ELF-1 (cell line): ENCODE measurements at places on chromosomes 16 and 17.

DNA sequence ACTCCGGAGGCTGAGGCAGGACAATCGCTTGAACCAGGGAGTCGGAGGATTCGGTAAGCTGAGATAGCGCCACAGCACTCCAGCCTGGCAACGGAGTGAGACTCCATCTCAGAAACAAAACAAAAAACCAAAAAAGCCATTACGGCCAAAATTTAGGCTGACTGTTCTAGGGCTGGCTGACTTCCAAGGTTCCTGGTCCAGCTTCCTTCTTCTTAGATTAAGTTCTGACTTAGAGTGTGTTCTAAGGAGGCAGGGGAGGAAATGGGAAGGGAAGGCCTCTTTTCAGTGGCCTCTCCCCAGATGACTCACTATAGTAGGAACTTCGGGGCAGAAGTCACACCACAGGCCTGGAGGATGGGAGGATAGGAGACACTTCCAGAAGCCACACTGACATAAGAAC is 27.7 kb upstream of the CLEC18B start:
- peak; percentile 15 for DNase-seq

DNA sequence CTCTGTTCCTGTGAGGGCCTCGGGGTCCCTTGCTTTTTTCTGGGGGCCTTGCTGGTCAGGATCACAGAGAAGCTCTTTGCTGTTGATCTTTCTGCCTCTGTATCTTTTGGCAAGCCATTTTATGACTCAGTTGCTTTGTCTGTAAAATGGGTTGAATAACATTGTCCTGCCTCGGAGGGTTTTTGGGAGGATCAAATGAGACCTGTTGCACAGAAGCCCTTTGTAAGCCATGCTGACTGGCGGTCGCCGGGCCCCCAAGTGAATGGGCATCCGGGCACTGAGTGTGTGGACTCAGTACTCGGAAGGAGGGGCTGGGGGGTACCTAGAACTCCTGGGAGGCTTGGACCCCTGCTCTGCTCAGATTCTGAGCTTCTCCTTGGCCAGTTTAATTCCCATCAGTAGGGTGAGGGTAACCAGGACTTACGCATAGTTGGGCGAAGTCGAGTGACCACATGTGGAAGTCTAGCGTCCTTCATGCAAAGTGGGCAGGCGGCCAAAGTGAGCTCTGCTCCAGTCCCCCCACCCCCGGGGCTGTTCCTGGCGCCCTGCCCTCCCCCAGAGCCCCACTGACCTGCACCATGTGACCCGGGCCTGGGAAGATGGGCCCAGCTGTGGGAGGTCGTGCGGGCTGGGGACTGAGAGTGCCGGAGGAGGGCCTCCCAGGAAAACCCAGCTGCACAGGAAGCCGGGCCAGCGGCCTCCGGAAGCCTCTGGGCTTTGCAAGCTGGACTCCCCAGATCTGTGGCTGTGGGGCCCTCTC is 284.0 kb downstream of the SEC14L1 start:
- DNase-seq: peak; percentile 36

DNA sequence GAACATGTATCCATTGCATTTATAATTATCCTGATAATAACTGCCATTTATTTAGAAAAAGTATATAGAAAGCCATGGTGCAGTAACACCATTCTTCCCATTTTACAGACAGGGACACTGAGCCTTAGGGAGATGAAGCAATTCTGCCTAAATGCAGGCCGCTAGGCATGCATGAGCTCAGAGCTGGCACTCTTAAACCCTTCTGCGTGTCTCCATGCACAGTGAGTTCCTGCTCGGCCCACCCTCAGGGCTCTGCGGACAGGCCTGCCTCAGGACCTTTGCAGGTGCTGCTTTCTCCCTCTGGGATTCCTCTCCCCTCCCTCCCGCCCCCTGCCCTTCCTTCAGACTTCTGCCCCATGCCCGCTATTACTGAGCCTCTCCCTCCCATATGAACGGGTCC is 54.3 kb upstream of the WSB1 start:
- no peak for DNase-seq

DNA sequence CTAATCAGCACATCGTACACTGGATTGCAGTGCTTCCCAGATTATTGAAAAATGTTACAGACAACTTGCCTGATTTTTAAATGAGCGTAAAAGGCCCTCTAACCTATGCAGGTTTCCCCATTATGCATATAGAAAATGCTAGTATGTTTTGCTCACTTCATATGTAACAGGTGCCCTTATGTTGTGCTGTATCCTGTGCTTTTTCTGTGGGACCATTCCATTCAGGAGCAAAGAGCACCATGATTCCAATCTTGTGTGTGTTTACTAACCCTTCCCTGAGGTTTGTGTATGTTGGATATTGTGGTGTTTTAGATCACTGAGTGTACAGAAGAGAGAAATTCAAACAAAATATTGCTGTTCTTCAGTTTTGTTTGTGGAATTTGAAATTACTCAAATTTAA is 12.9 kb downstream of the PTRH2 start:
- DNase-seq: no peak

- DNase-seq: no peak
These were observed 12.1 kb downstream of the CD300A start for GRCh38 chr17:74478420-74479100.

- no peak for DNase-seq
These were observed at the start of gene ASGR2 for GRCh38 chr17:7114241-7114874. ASGR2 (minus strand) TSS chr17:7114822; CDS start chr17:7114240, 582 bp downstream.
